Activated naive CD4-positive, alpha-beta T cell treated with anti-CD3 and anti-CD28 coated beads, Interleukin-2, amount 50 U/mL, for 16 hours (primary cell): ENCODE measurements at places on chromosomes 5 and 9.

- no peak for DNase-seq
These were observed 430.8 kb downstream of the MTRR start for GRCh38 chr5:8299716-8300115.

- no peak for DNase-seq
These were observed 1.7 kb upstream of the MRNIP start for GRCh38 chr5:179860301-179860700.

DNA sequence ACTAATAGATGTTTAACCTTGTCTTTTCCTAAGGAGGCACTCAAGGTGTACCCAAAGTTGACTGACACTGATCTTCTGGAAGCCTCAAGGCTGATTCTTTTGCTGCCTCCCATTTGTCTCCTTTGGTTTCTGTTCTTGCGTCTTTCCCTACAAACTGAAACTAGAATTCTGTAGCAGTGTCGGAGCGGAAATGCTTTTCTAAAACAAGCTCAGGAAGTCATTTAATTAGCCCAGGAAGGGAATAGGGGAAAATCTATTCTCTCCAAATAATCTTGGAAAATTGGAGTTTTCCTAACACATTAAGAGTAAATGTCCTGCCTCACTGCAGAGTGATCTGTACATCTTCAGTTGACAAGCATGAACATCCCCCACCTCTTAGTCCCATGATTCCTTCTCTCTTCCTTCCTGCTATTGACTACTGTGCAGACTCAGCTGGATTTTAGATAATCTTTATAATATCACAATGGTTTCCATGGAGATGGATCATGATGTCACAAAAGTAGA lies 182.7 kb downstream of the NR3C1 start:
- no peak for DNase-seq

DNA sequence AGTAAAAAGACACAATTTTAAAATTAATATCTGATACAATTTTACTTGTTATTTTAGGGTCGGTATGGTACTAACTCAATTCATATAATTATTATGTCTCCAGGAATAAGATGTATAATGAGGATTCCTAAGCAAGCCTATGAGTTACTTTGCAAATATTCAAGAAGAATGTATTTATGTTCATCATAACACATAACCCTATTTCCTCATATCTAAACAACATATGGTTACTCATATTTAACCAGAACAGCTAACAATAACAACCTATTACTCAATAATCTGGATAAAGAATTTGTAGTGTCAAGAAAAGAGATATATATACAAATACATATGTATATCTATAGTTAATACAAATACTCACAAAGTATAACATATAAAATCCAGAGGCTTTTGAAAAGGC lies 285.9 kb downstream of the ARL15 start:
- no peak for DNase-seq

- DNase-seq: no peak
These were observed 421.7 kb upstream of the TYRP1 start for GRCh38 chr9:12271421-12271891.

DNA sequence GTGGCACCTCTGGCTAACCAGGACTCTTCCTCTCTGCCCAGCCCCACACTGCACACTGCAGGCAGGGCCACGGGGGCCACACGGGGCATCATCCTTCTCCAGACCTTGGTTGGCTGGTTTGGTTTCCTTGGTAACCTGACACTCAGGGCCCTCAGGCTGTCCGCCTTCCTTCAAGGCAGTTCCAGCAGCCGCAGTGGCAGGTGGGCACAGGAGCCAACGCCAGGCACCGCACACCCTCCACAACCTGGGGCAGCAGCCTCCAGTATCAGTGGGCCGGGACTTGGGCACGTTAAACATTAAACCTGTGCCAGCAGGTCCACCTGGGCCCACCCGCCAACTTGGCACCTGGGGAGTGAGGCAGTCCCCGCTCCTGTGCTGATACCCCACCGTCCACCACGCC lies 1.9 kb downstream of the NPDC1 start:
- no peak for DNase-seq
